ENCODE measurements at places on chromosomes 3 and 15.

- no peak for DNase-seq
Measured at GRCh38 chr15:45594319-45594718, 7.1 kb downstream of the BLOC1S6 start.

GRCh38 chr3:187746059-187746441, 782 bp upstream of the BCL6 start:
- DNase-seq, result no peak

GRCh38 chr3:192863091-192863420, 54.6 kb downstream of the MB21D2 start:
- no peak for DNase-seq

GRCh38 chr15:96565266-96565665, 234.8 kb downstream of the NR2F2 start:
- no peak for DNase-seq

GRCh38 chr15:58777107-58777506, 6.0 kb downstream of the MINDY2 start:
- DNase-seq, result no peak

DNA sequence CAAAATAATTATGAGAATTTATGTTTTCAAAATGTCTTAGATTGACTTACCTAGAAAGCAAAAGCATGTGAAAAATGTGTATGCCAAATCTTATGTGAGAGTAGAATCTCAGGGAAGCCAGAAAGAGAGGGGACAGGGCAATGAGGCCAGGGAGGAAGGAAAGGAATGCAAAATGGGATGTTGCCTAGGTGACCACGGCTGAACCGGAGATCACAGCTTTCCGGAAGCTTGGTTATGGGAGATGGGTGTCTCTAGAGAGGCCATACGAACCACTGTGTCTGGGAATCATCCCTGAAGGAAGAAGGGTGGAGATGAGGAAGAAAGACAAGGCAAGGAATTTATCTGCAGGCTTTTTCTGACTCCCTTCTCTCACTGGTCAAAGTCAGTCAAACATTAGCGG, 76.0 kb downstream of the SUCLG2 start:
- no peak for DNase-seq

- DNase-seq, result no peak
Measured at GRCh38 chr15:51342227-51342999, 958 bp downstream of the GLDN start.

GRCh38 chr3:114615523-114616085, 321.8 kb downstream of the TIGIT start:
- no peak for DNase-seq

- DNase-seq, result peak; percentile 14
Measured at GRCh38 chr3:89521328-89521727, 413.9 kb downstream of the EPHA3 start.

DNA sequence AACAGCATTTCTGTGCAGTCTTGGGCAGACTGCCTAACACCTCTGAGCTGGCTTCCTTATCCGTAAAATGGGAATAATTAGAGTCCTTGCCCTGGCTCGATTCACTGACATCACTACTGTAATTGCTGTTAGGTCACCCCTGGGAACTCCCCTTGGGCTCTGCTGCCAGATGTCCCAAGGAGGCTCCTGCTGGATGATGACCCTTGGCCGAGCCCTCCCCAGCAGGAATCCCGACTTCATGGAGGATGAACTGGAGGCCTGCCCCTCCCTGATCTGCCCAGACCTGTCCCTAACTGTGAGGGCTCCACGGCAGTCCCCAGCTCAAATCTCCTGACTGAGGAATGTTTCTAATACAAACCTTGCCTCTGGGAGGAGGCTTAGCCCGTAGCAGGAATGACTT, 18.0 kb downstream of the ESYT3 start:
- DNase-seq, result no peak

GRCh38 chr3:49133226-49133951, 539 bp upstream of the LAMB2 start:
- DNase-seq, result peak; percentile 76

- DNase-seq, result no peak
Measured at GRCh38 chr3:42301446-42302175, 35.6 kb upstream of the CCK start.

- no peak for DNase-seq
Measured at GRCh38 chr15:58909616-58910015, 23.9 kb downstream of the SLTM start.

DNA sequence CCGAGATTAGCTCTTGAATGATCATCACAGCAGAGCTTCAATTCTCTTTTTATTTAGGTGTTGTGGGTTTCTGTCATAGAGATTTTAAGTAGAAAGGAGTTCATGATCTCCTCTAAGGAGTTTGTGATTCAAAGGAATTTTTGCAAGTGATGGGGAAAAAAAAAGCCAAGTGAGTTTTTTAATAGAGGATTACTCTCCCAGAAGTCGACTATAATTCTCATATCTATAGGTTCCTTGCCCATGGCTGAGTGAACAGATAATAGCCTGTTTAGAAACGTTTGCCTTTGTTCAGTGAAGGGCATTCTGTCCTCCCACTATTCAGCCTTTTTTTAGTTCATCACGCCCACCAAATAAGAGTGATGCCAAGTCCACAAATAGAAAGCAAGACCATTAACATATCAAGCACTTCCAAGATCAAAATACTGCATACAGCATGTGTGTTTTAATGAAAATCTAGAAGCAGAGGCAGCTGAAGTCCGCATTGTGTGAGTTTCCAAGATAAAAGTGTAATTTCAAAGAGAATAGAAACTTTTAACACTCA, 398.4 kb upstream of the CNTN3 start:
- no peak for DNase-seq

DNA sequence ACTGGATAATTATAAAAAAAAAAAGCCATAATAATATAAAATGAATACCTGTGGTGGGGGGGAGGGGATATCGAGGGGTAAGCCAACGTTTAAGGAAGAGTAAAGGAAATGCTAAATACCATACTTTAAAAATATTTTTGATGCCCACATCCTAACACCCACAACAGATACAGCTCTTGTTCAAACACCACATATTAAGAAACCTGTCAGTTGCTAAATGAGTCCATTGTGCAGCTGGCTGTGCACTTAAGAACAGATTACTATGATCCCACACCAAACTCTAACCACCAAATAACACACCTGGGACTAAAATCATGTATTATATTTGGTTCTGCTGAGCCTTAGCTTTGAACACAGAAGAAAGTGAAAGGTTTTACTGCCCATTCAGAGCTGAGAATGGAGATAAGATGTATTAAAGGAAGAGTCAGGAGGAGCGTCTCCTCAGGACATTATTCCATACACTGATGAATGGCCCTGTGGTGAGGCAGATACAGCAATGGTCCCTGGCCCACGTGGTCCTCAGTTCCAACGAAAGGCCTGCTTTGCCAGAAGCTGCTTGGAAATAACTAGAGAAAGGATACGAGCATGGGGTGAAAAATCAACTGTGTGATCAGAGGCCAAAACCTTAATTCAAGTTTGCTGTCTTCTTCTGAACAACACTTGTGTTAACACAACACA, 515.4 kb downstream of the FOXP1 start:
- DNase-seq, result no peak

DNA sequence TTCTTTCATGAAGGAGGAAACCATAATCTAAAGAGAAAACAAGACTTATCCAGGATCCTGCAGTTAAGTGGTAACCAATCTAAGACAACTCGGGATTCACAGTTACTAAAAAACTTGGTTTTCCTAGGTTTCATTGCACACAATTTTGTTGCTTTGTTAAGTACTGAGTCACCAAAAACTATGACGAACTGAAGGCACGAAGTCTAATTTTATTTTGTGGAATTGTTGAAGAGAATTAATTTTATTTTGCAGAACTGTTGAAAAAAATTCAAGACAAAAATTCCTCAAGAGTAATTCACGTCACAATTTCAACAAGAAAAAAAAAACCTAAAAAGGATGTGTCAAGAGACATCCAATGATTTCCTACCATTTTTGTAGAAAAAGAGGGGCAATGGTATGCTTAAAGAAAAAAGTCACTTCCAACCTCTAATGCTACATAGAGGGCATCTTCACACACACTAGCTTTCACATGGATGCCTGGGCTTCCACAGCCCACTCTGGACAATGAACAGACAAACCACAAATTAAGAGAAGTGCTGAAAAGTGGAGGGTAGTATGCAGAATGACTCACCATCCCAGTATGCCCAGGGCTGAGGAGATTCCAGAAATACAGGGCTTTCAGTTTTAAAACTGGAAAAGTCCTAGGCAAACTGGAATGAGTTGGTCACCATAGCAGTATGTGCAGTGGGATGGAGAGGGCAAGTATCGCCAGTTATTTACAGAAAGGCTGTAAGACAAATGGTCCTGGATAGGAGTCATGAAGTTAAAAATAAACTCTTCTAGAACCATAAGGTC, 29.2 kb downstream of the PLOD2 start:
- DNase-seq, result no peak

DNA sequence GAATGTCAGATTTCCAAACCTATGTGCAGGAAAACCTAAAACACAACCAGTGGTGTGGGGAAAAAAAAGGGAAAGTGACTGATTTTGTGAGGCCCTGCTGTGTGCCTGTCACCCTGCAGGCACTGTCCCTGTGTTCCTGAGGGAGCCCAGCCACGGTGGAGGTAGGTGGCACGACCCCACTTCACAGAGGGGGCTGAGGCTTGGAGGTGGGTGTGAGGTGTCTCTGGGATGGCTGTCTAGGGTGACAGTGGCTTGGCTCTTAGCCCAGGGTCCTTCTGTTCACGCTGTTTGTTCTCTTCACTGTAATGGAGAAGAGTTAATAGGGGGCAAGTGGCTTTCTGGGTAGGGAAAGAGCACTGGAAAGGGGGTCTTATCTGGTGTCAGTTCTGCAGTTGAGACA, 22.6 kb downstream of the RASGRF1 start:
- no peak for DNase-seq

GRCh38 chr15:49964061-49964460, 155.0 kb downstream of the ATP8B4 start:
- DNase-seq, result no peak

DNA sequence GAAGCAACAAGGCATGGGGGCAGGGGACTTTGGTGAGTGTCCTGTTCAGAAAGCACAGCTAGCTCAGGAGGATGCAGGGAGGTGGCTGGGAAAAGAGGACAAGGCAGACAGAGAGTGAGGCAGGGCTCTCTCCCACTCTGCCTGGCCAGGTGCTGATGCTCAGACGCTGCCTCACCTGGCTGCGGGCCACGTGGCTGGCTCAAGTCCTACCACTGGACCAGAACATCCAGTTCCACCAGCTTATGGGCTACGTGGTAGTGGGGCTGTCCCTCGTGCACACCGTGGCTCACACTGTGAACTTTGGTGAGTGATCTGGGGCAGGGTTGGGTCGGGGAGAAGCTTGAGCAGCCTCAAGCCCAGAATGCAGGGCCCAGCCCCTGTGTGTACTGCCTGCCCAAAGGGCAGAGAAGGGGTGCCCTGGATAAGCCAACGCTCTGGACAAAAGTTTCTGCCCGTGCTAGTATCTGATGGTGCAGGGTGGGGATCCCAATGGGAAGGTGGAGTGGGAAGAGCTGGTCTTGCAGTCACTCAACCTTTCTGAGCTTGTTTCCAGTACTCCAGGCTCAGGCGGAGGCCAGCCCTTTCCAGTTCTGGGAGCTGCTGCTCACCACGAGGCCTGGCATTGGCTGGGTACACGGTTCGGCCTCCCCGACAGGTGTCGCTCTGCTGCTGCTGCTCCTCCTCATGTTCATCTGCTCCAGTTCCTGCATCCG, 20.9 kb downstream of the NOX5 start:
- DNase-seq, result no peak

GRCh38 chr3:5187920-5188418, 462 bp downstream of the EDEM1 start:
- no peak for DNase-seq

DNA sequence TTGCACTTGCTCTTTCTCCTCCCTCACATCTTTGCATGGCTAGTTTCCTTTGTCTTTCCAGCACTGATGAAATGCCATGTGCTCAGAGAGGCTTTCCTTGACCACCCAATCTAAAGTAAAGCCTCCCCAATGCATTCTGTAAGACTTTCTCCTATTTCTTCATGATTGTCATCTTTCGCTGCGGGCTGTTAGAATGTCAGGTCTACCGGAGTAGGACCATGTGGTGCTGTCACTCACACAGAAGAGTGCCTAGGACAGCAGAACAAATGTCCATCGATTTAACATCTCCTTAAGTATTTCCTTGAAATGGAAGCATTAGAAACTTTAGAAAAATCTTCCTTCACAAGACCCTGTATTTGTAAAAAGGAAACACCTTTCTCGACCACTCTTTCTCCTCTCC, 99.9 kb upstream of the TMC3 start:
- no peak for DNase-seq

DNA sequence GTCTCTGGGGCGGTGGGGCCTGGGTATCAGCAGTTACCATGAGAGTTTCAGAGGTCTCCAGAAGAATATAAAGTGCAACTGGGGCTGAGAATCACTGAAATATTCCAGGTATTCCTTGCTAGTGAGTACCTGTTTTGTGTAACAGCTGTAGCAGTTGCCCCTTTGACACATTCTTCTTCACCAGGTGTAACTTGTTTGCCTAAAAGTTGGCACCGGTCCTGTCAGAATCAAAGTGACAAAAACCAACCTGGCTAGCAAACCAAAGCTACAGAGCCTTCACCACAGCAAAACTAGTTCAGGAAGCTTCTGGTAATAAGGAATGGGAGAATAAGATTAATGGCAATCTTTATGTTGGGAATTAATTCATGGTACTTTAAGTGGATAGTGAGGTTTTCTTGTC, 296.0 kb downstream of the NAALADL2 start:
- no peak for DNase-seq

DNA sequence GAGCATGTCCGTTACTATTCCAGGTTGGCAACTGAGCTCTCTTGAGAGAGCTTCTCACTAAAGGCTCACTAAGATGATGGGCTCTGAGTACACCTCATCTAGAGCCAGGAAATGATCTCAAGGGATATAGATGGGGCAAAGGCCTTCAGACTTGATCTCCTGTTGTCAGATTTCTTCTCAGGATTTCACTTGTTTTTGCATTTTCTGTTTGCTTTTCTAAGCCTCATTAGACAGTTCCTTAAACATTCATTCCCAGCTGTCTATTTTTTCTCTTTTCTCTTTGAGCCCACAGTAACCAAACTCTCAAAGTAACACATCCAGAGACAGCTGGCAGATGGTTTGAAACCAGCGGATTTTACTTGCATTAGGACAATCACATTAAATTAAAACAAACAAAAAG, 28.4 kb upstream of the ARL8B start:
- no peak for DNase-seq

DNA sequence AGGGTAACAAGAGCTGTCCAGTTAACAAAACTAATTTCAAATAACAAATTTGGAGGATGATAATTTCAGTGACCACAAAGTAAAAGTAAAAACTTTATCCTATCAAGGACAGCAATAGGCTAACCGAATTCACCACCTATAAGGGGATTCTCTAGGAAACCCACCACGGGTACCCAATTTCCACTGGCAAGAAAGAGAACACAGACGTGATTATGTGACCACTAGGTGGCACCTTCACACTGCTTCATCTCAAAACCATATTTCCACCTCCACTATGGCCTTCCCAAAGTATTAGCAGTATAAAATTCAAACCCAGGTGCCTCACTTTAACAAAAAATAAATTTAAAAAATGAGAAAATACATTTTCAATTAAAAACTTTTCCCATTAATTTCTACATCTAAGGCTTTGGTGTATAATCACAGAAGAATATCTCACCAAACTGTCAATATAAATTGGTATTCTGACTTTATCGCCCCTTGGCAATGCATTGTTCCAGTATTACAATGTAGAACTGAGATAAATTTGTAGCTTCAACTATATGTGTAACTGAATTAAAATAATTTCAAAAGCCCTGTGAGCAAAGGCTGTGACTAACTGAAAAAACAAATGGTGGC, 96.5 kb downstream of the FSIP1 start:
- no peak for DNase-seq

- no peak for DNase-seq
Measured at GRCh38 chr3:46538803-46539442, 27.2 kb downstream of the LRRC2 start.
